ENCODE measurements at places on chromosomes 6 and 20.

DNA sequence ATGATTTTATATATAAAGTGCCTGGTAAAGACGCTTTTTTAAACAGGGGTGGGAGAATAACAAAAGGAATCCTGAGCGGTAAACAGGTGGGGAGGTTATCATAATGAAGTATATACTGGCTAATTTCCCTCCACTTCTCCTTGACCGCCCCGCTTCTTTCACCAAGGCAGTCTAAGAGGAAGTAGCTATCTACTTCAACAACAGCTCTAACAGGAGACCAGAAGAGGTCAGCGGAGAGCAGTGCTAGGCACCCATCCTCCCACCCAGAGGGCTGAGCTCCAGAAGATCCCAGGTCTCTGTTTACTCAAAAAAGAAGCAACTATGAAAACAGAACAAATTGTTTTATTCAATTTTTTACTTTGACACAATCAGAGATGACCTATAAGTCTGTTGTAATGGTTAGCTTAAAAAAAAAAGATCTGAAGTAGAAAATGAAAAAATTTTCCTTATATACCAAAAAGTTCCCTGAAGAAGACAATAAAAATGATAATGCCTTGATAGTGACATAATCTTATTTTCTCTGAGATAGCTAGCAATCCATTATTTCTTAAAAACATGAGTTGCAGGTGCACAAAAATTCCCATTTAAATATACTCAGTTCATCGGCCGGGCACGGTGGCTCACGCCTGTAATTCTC, 141.1 kb downstream of the PDSS2 start:
- DNase-seq = peak; percentile 65

- DNase-seq = no peak
Measured at GRCh38 chr6:33658982-33659689, 38.0 kb downstream of the ITPR3 start.

GRCh38 chr6:14983599-14984518, 262.0 kb upstream of the JARID2 start:
- no peak for DNase-seq

GRCh38 chr6:102309700-102310099, 916.2 kb downstream of the GRIK2 start:
- DNase-seq = no peak

- DNase-seq = no peak
Measured at GRCh38 chr20:62830251-62830650, 13.4 kb downstream of the COL9A3 start.

GRCh38 chr6:153484056-153484455, 353.0 kb upstream of the RGS17 start:
- no peak for DNase-seq

DNA sequence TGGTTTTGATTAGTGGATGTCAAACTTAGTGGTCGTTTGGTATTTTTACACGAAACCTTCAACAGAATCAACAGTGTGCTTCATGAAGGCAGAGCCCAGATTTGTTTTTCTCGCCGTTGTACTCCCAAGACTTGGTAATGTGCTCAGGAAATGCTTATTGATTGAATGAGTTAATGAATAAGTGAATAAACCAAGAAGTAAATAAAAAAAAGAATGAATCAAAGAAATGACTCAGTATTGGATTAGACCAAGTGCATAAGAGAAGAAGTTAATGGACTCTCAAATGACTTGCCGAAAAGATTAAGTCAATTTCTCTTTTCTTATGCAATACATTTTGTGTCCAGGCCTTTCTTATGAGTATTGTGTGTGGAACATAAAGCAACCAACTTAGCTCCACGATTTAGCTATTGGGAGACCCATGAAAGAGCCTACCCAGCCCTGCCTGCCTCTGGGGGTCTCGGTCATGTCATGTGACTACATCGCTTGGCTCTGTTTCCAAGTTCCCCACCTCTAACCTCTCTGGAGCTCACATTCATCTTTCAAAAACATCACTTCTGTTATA, 10.6 kb upstream of the FUCA2 start:
- no peak for DNase-seq

- DNase-seq = no peak
Measured at GRCh38 chr6:87655824-87656223, 46.2 kb downstream of the AKIRIN2 start.

GRCh38 chr20:37918035-37918434, 15.1 kb downstream of the VSTM2L start:
- no peak for DNase-seq

DNA sequence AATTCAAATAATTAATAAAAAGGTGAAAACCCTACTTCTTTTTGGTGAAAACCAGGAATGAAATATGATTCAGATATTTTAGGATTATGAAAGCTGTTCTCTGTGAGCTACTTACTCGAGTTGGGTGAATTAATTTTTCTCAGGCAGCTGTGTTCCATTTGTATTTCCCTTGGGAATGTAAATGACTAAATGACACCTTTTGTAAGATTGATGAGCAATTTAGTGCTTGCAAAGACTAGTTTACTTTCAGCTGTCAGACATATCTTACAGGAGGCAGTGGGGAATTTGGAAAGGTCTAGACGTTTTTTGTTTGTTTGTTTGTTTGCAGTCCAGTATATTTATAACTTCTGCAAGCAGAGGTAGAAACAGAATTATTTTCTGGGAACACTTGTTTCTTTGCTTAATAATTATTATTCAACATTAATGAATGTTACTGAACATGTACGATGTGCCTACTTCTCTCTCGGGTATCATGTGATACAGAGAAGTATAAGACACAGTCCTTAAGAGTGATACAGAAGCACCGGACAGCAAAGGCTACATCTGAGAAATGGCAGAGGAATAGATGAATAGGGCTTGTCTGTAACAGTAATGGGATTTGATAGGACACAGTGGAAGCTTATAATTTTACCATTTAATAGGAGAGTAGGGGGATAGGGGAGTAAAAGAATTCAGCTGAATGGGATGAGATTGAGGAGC, 91.3 kb downstream of the AKAP7 start:
- DNase-seq = no peak

DNA sequence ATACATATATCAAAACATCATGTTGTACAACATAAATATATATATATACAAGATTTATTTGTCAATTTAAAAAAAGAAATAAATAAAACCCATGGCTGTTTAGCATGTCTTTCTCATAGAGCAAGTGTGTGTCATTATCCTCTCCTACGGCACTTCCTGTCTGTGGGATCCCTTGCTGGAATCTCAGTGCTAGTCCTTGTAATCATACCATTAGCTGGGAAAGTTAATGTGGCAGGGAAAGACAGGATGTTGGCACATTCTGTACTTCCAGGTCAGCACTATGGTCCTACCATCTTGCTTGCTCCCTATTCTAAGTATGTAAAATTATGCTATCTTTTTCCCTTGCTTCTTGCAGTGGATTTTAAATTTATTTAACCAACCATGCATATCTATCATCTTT, 9.5 kb upstream of the SLC17A3 start:
- DNase-seq = peak; percentile 1

DNA sequence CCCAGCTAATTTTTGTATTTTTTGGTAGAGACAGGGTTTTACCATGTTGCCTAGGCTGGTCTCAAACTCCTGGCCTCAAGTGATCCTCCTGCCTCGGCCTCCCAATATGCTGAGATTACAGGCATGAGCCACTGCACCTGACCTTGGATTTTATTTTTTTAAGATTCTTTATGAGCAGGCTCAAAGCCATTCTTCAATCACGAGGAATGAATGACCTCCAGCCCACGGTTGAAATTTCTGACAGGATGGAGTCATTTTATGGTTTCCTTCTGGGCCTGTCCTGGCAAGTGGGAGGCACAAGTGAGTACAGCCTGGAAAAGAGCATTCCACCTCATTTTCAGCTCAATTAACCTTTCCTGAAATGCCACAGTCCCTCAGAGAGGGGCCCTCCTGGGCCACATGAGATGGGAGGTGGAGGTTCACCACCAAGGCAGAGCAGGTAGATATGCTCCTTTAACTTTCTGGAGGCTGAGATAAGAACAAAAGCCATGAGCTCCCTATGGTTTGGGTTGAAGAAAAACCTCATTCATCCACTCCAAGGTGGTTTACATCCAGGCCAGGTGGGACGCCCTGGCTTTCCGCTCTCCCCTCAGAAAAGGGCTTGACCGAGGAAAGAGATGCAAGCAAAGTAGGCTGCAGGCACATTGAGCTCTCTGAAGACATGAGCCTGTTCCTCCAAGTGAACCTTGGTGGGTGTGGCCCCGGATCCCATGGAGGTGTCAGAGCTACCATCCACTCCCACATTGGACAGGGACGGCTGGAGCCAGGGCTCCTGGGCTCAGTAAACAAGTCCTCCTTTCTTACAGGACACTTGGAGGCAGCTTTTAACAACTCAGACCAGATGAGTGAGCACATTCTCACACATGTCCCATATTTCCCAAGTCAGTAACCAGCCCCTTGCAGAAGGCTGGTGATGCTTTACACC, 208.5 kb upstream of the SSTR4 start:
- DNase-seq = no peak

DNA sequence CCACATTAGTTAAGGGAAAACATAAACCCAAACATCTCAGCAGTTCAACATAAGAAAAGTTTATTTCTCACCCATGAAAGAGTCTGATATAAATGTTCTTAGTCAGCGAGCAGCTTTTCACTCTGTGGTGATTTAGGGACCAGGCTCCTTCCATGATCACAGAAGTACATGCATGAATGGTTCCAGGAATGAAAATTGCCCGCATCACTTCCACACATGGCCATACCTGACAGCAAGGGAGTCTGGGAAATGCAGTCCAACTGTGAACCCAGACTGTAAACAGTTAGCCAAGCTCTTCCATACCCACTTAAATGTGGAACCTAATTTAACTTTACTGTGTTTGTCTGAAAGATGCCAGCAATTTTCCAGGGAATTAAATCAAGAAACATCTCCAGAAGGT, 353.9 kb downstream of the HACE1 start:
- DNase-seq = no peak

- DNase-seq = no peak
Measured at GRCh38 chr6:157757430-157758403, 65.3 kb upstream of the SNX9 start.

- DNase-seq = peak; percentile 27
Measured at GRCh38 chr20:2042400-2042799, 48.5 kb upstream of the PDYN start.

DNA sequence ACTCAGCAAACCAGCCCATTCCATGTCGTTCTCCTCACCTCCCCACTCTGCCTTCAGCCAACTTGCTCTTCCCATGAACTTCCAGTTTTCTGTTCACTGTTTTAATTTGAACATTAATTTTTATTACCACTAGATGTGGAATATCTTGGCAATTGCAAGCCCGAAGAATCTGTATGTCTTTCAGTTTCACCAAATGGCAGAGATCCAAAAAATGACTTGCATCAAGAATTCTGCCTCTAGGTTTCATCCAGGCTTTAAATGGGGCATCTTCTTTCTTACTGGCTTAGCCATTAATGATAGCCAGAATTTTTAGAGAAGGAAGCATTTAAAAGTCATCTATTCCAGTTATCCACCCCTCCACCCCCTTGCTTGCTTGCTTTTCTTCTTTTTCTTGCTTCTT, 39.0 kb downstream of the CAP2 start:
- DNase-seq = peak; percentile 28

- peak; percentile 17 for DNase-seq
Measured at GRCh38 chr6:77650098-77650663, 2.7 kb upstream of the MEI4 start.

GRCh38 chr20:32611286-32611685, 26.2 kb upstream of the NOL4L start:
- DNase-seq = no peak

- DNase-seq = peak; percentile 86
Measured at GRCh38 chr6:52598123-52598823, 21.4 kb upstream of the TRAM2 start.

DNA sequence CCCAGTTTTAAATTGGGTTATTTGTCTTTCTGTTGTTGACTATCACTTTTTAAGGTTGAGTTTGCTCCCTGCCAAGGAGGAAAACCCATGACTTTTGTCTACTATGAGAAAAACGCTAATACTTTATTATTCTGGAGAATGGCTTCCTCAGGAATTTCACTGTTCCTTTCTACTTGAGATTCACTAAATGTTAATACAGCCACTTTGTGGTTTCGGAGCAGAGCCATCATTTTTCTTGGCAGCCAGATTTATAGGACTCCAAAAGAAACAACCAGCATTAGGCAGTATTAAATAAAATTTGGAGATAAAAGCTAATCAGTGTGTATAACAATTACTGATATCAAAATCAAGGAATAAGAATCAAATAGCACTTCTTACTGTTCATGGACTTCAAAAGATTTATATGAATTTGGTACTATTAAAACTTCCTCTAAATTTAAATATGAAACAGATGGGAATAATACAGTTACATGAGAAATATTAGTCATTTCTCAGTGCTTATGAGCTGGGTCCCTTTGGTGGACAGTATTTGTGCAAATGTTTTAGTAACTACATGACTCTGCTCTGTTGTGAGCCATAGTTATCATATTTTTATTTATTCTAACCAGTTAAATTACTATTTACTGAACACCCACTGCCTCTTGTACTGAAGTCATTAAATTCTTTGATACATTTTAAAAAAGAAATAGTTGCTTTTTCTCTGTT, 64.1 kb upstream of the FBXO30 start:
- DNase-seq = no peak

DNA sequence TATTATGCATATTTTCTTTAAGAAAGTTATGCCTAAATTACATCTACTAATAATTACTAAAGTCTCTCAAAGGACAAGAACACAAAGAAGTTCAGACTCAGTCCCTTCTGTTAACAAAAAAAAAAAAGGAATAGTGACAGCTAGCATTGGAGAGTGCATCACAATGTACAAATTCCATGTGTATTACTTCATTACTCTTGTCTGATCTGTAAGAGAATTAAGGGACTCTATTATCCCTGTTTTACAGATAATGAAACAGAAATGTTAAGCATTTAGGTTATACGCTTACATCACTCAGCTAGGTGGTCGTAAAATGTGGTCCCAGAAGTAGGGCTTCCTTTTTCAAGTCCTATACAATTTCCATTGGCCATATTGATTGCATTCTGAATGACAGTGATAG, 17.2 kb upstream of the VNN1 start:
- DNase-seq = no peak

DNA sequence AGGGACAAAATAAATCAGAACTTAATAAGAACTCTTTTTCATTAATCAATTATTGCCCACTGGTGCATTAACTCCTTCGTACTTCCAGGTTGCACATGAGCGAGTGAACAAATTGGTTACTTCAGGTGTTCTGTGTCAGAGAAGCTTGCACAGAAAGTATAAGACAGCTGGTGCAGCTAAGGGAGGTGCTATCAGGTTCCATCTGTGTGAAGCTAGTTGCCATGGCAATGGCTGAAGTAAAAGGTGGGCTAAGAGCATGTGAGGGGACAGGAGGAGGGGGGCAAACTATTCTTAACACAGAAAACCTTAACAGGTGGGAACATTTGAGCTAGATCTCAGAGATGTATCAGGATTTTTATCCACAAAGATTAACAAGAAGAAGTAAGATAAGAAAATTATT, 81.6 kb downstream of the MANEA start:
- no peak for DNase-seq

GRCh38 chr6:41122373-41122772, 31.8 kb downstream of the TREML1 start:
- DNase-seq = peak; percentile 21
